ENCODE measurements at places on chromosomes 5 and 9.

DNA sequence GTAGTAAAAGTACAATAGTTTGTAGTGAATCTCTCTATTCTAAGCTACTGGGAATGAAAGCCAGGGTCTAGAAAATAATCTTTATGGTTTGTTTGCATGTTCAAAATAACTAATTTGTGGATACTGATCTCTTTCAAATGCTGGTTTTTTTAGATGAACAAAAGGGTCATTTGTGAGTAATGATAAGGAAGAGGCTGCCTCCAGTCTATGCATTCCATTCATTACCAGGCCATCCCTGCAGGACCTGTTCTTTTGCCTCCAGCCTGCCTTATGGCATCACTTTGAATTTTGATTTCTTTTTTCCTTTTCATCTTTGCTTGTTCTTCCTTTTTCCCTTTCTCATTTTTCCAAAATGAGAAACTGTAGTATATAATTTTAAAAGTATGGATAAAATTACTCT, 312.3 kb downstream of the CWC27 start:
- no peak for DNase-seq

- peak; percentile 65 for DNase-seq
Measured at GRCh38 chr5:142746532-142747433, 23.4 kb upstream of the ARHGAP26 start.

GRCh38 chr9:34987160-34987901, 2.2 kb upstream of the DNAJB5 start:
- no peak for DNase-seq

- no peak for DNase-seq
Measured at GRCh38 chr9:113526231-113526746, 62.8 kb downstream of the RGS3 start.

DNA sequence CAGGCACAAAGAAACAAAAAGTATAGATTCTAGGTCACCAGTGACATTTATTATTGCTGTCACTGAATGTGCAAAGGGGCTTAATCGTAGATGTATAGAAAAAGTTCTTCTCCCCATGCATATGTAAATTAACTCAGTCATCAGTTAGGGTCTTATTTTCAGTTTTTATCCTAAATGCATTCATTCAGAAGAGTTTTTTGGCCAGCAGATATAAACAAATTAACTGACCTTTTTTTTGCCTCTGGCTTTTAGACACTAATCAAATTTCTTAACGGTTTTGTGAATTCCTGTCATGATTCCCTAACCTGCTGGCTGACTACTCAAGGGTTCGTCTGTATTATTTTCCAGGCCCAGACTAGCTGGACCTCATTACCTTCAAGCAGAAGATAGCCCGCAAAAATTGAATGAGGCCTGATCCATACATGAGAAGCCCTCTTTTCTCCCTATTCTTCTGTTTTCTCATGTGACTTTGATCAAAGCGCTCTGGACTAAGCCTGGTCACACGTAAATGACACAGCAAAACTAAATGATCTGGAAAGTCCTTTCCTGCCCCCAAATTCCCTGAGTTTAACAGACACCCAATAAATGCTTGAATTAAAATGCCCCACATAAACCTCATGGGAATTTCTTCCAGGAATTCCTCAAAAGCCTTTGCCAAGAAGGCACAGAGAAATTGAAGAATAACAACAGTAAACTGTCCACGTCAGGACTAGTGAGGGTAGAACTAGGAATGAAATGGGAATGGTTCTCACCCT, 83.7 kb downstream of the MYO10 start:
- DNase-seq = no peak

- DNase-seq = no peak
Measured at GRCh38 chr5:15790446-15791018, 290.6 kb downstream of the FBXL7 start.

- DNase-seq = peak; percentile 57
Measured at GRCh38 chr5:106380736-106381135, 1290.0 kb downstream of the EFNA5 start.

- DNase-seq = no peak
Measured at GRCh38 chr5:18057725-18058124, 423.5 kb downstream of the TAF11L14 start.

DNA sequence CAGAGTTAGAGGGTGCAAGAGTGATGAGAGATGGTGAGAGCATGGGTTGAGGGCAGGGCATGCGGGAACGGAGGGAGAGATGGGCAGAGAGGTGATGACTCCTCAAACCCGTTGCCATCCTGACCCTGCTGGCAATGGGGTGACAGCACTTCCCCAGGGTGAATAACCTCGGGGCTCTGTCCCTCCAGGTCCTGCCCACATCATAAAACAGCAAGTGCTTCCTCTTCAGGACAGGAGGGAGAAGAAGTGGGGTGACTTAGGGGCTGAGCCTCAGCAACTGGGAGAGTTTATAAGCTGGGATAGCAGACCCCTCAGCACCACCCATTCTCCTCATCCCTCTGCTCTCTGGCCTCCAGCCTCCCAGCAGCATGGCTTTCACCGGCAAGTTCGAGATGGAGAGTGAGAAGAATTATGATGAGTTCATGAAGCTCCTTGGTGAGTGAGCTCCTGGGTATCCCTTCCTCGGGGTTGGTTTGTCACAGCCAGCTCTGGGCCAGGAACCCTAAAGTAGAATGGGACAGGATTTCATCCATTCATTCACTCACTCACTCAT, at the start of gene FABP6:
TSS of gene FABP6 (plus strand) at position 317 of the 553 bp plus-strand sequence. CDS start at position 369, 52 bp downstream.
- no peak for DNase-seq

GRCh38 chr5:108459769-108460168, 77.9 kb upstream of the FBXL17 start:
- DNase-seq = no peak

Measured in fibroblast of pulmonary artery (primary cell).